Heart left ventricle (tissue), 16 donors: ENCODE measurements at places on chromosomes 6 and 20. TPM values are rescaled to one million over a fixed set of nuclear protein-coding genes. Genes with fewer than 3 reads are reported as not detected.

ANKEF1 gene
- 1.8 TPM for total RNA-seq

PRR18 gene
- not detected for total RNA-seq

HRH3 gene
- not detected for total RNA-seq

GPX5 gene
- total RNA-seq = not detected

MAS1L gene
- total RNA-seq = not detected
